ENCODE measurements at places on chromosomes 5 and 9. TPM values are rescaled to one million over a fixed set of nuclear protein-coding genes. Genes with fewer than 3 reads are reported as not detected.

WHRN gene
- 0.98 TPM for total RNA-seq

ABHD17B gene
- total RNA-seq, result 57.0 TPM

EXD3 gene
- 14.0 TPM for total RNA-seq

BAAT gene
- total RNA-seq, result under 0.01 TPM

CDH18 gene
- total RNA-seq, result 6.4 TPM

SPINK5 gene
- total RNA-seq, result 0.25 TPM

IL7R gene
- total RNA-seq, result 0.98 TPM

ABCA2 gene
- 25.8 TPM for total RNA-seq

FAXDC2 gene
- total RNA-seq, result 5.4 TPM

RLN1 gene
- not detected for total RNA-seq

MYOT gene
- total RNA-seq, result not detected

TENT4A gene
- total RNA-seq, result 15.7 TPM

MAST4 gene
- 17.7 TPM for total RNA-seq

RABEPK gene
- 17.0 TPM for total RNA-seq

TLX3 gene
- not detected for total RNA-seq

SV2C gene
- 1.5 TPM for total RNA-seq

PCDHA9 gene
- total RNA-seq, result 12.3 TPM

SYK gene
- 1.2 TPM for total RNA-seq

GDF9 gene
- 0.98 TPM for total RNA-seq

TMEM232 gene
- total RNA-seq, result 11.8 TPM

IL9 gene
- total RNA-seq, result not detected

TMEM252 gene
- total RNA-seq, result not detected

AGGF1 gene
- total RNA-seq, result 29.5 TPM

PCDH12 gene
- total RNA-seq, result 3.4 TPM

CER1 gene
- not detected for total RNA-seq

PPP1R26 gene
- 27.3 TPM for total RNA-seq

PIP5KL1 gene
- total RNA-seq, result 1.2 TPM

TERT gene
- total RNA-seq, result not detected

EIF4E1B gene
- total RNA-seq, result not detected

BARHL1 gene
- not detected for total RNA-seq

OR1Q1 gene
- not detected for total RNA-seq

PCDHB3 gene
- 9.8 TPM for total RNA-seq

SPATA31A7 gene
- not detected for total RNA-seq

MZB1 gene
- total RNA-seq, result not detected

DRD1 gene
- 4.7 TPM for total RNA-seq

SLC24A2 gene
- 7.6 TPM for total RNA-seq

NCBP1 gene
- total RNA-seq, result 50.6 TPM

PTGDS gene
- total RNA-seq, result 103 TPM

TRPM3 gene
- total RNA-seq, result 22.1 TPM

SLC4A9 gene
- total RNA-seq, result under 0.01 TPM

CTSV gene
- total RNA-seq, result 0.74 TPM

ADGRD2 gene
- 0.25 TPM for total RNA-seq

C9orf153 gene
- 0.25 TPM for total RNA-seq

DEPDC1B gene
- total RNA-seq, result 9.3 TPM

CERT1 gene
- 46.2 TPM for total RNA-seq

SPOCK1 gene
- 93.4 TPM for total RNA-seq

C9 gene
- total RNA-seq, result not detected

GCNT4 gene
- total RNA-seq, result 0.74 TPM

PCDHB12 gene
- 15.0 TPM for total RNA-seq

S1PR3 gene
- 9.6 TPM for total RNA-seq

LCP2 gene
- 0.98 TPM for total RNA-seq

ADAMTSL1 gene
- 15.7 TPM for total RNA-seq

CDX1 gene
- not detected for total RNA-seq

PCA3 gene
- 0.49 TPM for total RNA-seq

TPM2 gene
- total RNA-seq, result 12.0 TPM

PCDHB6 gene
- total RNA-seq, result 3.7 TPM

KIF24 gene
- 1.2 TPM for total RNA-seq

PCDHB11 gene
- 8.9 TPM for total RNA-seq

PSIP1 gene
- total RNA-seq, result 122 TPM

All from temporal lobe (tissue), 4 donors.